SK-MEL-5 (cell line): ENCODE measurements at places on chromosomes 5 and 9.

- no peak for DNase-seq
These were observed 81.2 kb downstream of the FSTL4 start for GRCh38 chr5:133531178-133531577.

GRCh38 chr5:17037751-17038150 lies 101.7 kb upstream of the MYO10 start:
- no peak for DNase-seq

- no peak for DNase-seq
These were observed 67.3 kb downstream of the POU5F2 start for GRCh38 chr5:93674138-93674537.

GRCh38 chr9:36126016-36126730 lies 10.4 kb upstream of the GLIPR2 start:
- no peak for DNase-seq

- DNase-seq, result no peak
These were observed 9.8 kb upstream of the CPLX2 start for GRCh38 chr5:175861337-175862130.

DNA sequence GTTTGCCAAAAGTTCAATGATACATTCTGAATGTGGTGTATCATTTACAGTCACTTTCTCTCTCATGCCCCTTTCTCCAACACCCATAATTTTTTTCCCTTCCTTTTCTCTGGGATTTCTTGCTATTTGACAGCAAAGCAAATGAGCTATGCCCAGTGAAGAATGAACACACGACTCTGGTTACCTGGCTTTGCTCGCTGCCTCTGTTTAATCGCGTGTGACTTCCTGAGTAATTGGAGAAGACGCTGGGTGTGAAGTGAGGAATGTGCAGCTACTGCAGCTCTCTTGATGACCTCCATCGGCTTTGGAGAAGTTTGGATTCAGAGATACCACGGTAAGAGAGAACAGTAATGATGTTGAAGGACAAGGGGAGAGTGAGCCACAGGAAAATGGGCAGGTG lies 651.8 kb downstream of the KIF4B start:
- DNase-seq, result no peak

DNA sequence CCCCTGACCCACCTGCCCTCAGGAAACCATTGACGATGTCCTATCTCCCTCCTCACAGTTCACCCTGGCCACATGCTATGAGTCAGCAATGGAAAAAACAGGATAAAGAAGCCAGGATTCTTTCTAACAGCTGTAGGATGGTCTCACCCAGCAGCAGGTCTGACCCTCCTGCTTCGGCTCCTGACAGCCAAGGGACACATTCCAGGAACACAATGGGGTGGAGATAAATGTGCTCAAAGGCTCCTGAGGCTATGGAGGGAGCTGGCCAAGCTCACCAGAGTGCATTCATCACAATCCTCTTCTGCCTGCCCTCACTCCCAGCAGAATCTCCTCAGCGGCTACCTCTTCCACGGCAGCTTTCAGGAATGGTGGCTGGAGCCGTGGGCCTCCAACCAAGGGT lies 170.3 kb downstream of the PJA2 start:
- DNase-seq, result no peak

DNA sequence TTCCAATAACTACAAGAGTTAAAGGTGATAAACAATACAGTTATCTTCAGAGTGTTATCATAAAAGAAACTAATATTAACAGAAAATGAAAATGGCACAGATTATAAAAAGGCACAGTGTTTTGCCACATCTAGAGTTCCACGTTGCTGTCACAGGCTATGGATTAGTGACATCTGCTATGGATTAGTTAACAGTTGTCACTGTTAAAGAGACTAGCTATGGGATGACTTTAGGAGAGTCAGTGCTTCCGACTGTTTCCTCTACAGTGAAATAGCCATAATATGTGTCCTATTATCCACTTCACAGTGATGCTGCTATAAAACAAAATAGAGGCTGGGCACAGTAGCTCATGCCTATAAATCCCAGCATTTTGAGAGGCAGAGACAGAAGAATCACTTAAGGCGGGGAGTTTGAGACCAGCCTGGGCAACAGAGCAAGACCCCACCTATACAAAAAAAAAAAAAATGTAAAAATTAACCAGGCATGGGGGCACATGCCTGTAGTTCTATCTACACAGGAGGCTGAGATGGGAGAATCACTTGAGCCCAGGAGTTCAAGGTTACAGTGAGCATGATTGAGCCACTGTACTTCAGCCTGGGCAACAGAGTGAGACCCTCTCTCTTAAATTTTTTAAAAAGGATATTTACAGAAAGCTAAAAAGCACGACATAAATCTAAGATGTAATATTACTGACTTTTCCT lies 19.7 kb downstream of the MAPKAP1 start:
- DNase-seq, result no peak

- DNase-seq, result peak; percentile 81
These were observed 229.7 kb downstream of the MRPS30 start for GRCh38 chr5:45038366-45038987.

- no peak for DNase-seq
These were observed 53.9 kb downstream of the ADAM19 start for GRCh38 chr5:157521704-157522029.

DNA sequence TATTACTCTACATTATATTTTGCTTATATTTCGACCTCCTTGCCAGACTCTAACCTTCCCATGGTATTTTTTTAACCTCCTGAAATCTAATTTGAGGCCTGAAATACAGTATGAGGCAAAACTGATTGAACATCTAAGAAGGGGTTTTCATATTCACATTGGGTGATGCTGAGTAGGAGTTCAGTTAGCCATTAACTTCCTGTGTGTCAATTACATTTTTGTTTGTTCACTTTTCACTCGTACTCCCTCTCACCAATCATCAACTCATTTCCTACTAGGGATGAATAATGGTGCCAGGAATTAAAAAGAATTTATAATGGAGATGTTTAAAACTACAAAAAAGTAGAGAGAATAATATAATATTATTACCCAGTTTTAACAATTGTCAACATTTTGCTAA lies 27.6 kb upstream of the GLRA1 start:
- no peak for DNase-seq

DNA sequence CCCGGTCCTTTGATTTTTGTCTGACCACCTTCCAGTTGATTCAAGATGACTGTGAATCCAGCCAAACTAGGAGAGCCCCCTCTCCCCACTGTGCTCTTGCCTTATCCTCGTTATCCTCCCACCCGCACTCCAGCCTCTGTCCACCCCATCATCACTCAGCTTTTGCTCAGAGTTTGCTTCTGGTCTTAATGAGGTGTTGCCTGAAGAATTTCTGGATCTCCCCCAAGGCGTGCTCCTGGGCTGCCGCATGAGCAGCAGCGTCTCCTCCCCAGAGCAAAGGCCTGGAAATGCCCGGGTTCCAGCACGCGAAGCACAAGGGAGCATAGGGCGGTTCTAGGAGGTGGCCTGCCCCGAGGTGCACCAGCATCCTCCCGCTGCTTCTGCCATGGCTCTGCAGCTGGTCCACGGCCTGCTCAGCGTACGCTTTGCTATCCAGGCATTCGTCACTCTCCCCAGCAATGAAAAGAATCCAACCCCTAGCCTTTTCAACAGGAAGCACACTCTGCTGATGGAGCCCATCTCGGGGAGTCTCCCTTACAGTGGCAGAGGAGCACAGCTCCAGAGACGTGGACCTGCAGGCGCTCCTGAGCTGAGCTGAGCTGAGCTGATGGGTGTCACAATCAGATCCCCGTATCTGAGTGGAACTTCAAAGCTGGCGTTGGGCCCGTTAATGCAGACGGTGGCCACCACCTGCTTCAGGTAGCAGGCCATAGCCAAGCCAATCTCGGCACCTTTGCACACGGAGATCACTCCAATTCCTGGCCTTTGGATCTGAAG lies 50.7 kb downstream of the BAAT start:
- DNase-seq, result no peak

GRCh38 chr5:31664566-31664965 lies 25.6 kb downstream of the PDZD2 start:
- peak; percentile 91 for DNase-seq

GRCh38 chr5:39826051-39826450 lies 401.3 kb upstream of the DAB2 start:
- no peak for DNase-seq

DNA sequence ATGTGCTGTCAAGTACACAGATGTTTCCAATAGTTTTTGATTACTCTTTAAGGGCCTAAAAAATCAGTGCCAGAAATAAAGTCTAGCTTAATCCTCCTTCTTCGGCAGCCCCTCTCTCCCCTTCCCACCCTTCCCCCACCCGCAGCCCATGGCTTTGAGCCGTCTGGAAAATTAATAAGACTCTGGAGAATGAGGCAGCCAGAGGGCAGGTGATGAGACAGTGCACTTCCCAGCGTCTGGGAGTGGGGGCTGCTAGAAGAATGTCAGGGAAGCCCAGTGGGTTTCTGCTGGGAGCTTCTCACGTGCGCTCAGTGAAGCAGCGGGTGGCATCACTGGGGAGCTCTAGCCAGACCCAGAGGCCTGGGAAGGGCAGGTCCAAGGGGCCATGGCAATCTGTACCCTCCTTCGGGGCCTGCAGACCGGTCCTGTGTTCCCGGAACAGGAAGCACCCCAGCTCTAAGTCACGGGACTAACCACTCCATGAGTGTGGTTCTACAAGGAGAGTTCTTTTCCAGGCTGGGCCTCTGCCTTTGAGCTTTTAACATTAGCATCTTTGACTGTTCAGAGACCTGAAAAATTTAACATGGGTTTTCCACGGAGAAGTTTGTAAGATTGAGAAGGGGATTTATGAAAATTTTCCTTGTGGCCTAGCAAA lies 164.8 kb upstream of the OTULINL start:
- DNase-seq, result no peak

GRCh38 chr5:113378514-113378913 lies 56.3 kb downstream of the TSSK1B start:
- DNase-seq, result no peak

GRCh38 chr5:79973511-79973910 lies 17.6 kb downstream of the MTX3 start:
- DNase-seq, result no peak

DNA sequence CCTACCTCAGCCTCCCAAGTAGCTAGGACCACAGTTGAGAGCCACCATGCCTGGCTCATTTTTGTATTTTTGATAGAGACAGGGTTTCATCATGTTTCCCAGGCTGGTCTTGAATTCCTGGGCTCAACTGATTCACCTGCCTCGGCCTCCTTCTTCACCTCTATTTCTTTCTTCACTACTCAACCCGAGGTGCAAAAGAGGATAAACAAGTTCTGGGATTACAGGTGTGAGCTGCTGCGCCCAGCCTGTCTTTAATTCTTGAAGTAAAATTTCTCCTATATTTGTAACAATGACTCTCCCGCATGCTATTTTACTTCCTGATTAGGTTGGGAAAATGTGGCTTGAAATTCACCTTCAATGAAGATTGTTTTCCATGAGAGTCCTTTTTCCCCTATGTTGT lies 46.4 kb downstream of the CAST start:
- no peak for DNase-seq

GRCh38 chr9:744790-745484 lies 96.6 kb upstream of the DMRT1 start:
- no peak for DNase-seq
